ENCODE measurements at places on chromosomes 1 and 21.

- DNase-seq, result no peak
These were observed 58.5 kb upstream of the BCL10 start for GRCh38 chr1:85334962-85335361.

GRCh38 chr1:234851450-234852438 is 241.8 kb upstream of the IRF2BP2 start:
- DNase-seq, result no peak

GRCh38 chr1:31310198-31310597 is 13.4 kb downstream of the ZCCHC17 start:
- DNase-seq, result no peak

DNA sequence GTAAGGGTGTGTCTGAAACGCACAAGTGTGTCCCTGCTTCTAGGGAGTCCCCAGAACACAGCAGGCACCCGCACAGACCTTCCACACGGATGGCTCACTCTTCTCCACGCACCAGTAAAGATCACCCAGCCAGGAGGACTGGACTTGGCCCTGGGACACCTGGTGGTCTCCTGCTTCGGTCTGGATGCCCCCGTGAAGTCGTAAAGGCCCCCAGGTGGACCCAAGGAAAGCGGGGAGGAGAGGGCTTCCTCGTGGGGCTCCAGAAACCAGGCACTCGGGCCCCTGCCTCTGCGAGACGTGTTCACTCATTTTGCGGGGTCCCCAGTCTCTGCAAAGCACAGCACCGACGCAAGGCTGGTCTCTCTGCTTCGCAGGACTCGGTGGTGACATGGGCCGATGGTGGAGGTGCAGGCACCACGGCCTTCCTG is 20.2 kb upstream of the COL6A2 start:
- no peak for DNase-seq

DNA sequence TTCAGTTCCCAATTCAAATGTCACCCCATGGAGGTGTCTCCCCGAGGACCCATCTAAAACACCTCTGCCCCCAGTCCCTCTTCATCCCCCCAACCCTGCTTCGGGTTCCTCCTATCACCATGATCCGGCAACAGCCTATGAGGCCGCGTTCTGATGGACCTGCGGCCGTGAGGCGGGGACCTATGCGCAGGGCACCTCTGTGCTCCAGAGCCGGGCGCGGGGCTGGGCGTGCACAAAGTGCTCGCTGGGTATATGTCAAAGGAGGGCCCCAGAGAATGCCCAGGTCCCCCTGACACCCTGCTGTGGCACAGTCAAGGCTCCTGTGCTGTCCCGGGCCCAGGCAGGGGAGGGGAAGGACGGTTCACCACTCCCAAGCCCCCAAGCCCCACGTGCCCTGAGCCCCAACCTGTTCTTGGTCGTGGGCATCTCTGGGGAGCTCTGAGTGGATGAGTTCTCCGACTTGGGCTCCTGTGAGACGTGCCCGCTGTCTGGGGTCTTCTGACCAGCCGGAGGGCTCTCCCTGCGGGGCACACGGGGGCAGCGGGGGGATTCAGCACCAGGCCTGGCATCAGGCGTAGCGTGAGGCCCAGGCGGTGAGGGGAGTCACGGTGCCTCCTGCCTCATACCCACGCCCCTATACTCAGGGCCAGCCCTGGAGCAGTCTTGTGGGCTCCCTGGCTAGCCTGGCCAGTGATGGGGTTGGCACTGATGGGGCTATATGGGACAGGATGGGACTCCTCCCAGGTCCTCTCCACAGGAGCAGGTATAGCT is 67.7 kb downstream of the RAP1GAP start:
- no peak for DNase-seq

DNA sequence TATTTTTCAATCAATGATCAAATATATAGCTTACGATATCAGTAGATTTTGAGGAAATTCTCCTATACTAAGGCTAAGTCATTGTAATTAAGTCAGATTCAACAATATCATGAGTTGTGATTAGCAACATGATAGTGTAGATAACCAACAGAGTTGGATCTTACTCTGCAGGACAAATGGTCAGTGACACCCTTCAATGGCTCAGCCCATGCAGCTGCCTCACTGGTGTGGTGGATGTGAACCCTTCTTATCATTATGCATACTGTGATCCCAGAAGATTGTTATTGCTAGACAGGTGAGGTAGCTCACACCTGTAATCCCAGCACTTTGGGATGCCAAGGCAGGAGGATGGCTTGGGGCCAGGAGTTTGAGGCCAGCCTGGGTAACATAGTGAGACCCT is 5.6 kb downstream of the SLC16A1 start:
- DNase-seq, result no peak

DNA sequence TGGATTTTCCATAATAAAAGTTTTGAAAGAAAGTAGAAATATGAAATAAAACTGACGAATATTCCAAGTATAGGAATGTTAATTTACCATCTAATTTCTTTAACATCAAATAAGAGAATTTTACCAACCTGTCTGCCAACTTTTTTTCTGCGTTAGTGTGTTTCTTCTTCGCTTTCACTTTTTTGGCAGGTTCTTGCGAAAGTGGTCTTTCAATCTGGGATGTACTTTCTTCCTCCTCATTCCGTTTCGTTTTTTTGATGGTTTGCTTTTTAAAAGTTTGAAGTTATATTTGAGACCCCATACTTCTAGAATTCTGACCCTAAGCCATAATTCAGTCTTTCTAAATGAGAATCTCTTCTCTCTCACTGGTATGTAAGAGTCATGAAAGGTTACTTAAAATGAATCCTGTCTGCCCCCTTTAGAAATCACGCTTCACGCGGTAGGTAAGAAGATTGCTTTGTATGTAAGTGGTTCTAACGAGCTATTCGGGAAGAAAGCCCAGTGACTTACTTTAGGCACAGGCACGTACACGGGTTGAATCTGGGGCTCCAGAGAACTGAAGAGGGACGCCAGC is 580 bp downstream of the RBM34 start:
- DNase-seq, result no peak

DNA sequence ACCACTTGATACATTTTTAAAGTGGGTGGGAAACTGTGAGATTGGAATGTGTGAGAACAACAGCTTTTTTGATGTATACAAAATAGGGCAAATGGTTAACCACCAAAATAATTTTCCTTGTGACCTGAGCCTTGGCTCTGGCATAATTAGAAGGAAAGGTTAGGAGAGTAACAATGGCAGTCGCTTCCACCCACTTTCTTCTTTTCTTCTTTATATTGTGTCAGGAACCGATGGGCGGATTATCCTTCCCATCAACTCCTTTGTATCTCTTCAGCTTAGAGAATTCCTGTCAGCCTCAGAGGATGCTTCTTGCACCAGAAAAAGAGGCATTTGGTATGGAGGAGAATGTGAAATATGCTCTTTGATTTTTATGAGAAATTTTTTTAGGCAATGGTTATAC is 90.6 kb downstream of the SDCCAG8 start:
- no peak for DNase-seq

- DNase-seq, result no peak
These were observed 103.2 kb upstream of the SLC44A3 start for GRCh38 chr1:94716965-94717364.

DNA sequence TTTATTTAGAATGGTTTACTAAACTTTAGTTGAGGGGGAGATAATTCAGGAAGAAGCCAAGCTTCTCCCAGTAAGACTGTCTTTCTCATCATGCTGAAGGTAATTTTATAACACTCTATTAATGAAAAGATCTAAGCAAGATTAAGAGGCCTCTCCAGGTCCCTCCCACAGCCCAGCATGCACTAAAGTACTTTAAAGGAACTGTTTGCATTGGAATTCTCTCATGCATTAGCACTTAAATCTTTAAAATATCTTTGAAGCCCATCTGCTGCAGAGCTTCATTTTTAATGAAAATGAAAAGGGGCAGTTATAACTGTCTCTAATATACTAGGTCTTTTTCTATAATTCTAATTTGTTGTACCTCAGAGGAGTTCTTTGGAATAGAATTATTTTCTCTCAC is 1379.1 kb upstream of the ADGRL4 start:
- no peak for DNase-seq

- no peak for DNase-seq
These were observed 158.8 kb downstream of the TOMM20 start for GRCh38 chr1:234969581-234970400.

DNA sequence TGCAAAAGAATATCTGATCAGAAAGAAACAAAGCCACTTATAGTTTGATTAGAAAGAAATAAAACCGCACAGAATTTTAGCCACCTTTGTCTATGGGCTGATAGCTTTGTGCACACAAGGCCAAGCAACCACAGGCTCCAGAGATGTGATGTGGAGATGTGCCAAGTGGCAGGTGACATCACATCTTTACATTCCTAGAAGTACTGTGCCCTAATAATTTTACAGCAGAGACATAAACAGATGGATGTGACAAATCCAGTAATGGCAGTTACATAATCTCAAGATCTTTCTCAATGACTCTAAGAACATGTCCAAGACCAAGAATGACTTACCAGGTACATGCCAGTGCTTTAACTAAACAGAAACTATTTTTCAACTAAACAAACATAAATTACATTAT is 159.5 kb downstream of the LTN1 start:
- DNase-seq, result no peak

DNA sequence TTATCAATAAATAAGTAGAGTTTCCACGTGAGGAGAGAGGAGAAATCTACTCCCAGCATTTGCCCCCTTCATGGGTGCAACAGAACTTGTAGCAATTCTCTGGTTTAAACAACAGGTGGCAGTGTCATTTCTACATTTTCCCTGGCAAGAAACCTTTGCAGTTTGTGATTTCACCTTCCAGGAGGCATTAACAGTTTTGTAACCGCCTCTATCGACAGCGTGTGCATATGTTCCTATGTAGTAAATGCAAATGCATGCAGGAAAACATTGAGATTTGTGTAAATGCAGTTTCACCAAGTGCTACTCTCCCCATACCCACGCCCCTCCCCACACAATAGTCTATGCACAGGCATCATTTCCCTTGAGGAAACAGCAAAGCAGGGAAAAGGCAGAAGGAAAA is 494.7 kb downstream of the SMYD3 start:
- DNase-seq, result no peak

GRCh38 chr1:163439471-163439870 is 117.7 kb downstream of the NUF2 start:
- DNase-seq, result no peak

GRCh38 chr1:97200595-97200994 is 479.0 kb downstream of the PTBP2 start:
- DNase-seq, result no peak

DNA sequence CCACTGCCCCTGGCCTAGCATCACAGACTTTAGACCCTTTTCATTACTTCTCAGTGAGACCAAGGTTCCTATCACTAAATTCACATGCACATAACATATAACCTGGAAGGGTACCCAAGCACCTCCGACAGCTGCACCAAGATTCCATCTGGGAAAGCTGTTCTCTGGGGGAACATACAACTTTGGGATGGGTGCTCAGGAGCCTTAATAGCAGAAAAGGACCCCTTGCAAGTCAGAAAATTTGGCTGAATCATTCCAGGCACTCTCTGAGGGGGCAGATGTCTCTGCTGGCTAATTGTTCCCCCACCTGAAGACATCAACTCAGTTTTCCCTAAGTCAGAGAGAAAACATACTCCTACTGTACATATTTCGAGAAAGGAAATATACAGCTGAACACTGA is 41.3 kb upstream of the PSEN2 start:
- no peak for DNase-seq

GRCh38 chr1:43405219-43405875 is 15.6 kb downstream of the SZT2 start:
- no peak for DNase-seq

DNA sequence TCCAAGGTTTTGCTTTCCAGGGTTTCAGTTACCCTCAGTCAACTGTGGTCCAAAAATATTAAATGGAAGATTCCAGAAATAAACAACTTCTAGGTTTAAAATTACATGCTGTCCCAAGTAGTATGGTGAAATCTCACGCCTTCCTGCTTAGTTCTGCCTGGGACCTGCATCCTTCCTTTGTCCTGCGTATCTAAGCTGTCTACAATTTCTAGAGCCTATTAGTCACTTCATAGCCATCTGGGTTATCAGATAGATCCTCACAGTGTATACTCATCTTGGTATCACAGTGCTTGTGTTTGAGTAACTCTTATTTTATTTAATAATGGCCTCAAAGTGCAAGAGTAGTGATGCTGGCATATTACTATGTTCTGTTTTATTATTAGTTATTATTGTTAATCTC is 157.7 kb downstream of the ROR1 start:
- DNase-seq, result no peak

DNA sequence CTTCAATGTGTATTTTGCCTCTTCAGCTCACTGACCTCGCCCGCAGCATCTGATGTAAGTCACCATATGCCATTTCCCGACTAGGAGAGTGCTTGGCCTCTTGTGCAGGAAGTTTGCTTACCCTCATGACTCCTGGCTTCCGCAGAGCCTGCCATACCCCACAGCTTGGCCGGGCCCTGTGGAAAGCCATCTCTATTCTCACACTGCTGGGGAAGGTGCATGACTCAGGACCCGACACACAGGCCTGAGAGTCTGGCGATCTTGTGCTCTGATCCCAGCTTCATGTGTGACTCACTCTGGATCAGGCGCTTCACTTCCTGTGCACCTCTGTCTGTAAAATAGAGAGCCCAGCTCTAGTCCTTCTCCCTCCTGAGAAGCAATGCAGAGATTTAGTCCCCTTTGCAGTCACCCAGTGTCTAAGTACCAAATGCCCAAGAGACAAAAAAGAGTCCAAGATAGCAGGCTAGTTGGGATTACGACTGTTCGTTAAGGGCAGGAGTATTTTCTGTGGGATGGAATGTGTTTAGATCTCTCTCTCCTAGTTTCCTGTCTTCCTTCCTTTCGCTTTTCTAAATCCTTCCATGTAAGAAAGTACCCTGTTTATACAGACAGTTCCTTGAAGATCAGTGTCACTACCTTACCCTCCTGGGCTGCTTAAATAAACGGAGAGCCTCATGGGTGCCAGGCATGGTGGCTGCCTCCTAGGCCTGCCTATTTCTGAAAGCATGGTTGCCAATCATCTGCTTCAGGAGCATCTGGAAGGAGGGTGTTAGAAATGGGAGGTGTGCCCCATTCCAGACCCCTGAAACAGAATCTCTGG is 62.8 kb upstream of the KIF26B start:
- no peak for DNase-seq

GRCh38 chr21:33901412-33902288 is 14.0 kb downstream of the ATP5PO start:
- no peak for DNase-seq

- DNase-seq, result peak; percentile 13
These were observed 106.7 kb downstream of the SLC45A1 start for GRCh38 chr1:8424539-8425116.

GRCh38 chr1:2435746-2436355 is 23.5 kb upstream of the PEX10 start:
- DNase-seq, result no peak
